ENCODE measurements at places on chromosomes 16 and 17.

GRCh38 chr17:10010752-10011151, 105.7 kb upstream of the RCVRN start:
- no peak for DNase-seq

- DNase-seq: no peak
Measured at GRCh38 chr17:41549596-41550039, 21.5 kb upstream of the KRT19 start.

- DNase-seq: no peak
Measured at GRCh38 chr16:28910086-28911031, 14.7 kb downstream of the RABEP2 start.

GRCh38 chr16:27549464-27549745, 308 bp downstream of the GTF3C1 start:
- DNase-seq: no peak

DNA sequence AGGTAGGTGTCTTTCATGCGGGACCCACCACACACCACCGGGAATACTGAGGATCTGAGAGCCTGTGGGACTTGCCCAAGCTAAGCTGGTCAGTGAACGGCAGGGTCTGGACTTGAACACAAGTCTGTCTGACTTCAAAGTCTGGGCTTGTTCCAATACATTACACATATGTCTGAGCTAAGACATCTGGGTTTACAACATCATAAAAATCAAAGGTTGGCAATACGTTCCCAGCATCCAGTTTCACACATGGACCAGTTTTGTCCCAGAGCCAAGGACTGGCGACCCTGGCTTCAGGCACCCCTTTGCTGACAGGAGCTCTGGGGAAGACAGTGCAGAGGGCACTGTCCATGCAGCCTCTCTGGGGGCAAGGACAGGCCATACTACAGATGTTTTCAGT, 27.9 kb upstream of the AXIN2 start:
- no peak for DNase-seq

DNA sequence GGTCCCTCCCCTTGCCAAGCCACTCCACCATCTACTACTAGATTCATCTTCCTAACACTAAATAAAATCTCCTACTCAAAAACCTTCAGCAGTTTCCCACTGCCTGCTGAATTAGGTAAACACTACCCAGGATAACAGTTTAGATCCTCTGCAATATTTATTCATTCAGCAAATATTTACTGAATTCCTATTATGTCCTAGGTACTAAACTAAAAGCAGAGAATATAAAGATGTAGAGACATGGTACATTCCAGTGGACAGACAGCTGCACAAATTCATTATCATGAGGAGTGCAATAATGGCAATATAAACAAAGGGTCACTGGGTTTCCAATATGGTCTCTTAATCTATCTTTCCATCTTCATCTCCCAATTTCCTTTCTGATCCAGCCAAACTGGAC, 30.7 kb upstream of the HOXB13 start:
- no peak for DNase-seq

- DNase-seq: no peak
Measured at GRCh38 chr16:21560462-21560861, 38.9 kb upstream of the METTL9 start.

DNA sequence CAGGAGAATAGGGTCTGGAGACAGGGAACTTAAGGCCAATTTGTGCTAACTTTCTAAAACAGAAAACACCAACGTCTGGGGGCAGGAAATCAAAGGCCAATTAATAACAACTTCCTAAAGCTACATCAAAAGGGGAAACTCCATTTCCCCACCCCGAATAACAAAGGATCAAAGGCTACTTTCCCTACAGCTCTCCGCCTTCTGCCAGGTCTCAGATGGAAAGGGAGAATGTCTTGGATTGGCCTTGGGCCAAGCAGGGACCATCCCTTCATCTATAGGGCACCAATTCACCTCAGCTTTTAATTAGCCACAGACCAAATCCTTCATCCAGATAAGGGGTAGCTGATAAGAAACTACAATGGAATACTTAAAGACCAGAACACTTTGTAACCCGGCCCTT, 116.9 kb upstream of the ZKSCAN2 start:
- no peak for DNase-seq

DNA sequence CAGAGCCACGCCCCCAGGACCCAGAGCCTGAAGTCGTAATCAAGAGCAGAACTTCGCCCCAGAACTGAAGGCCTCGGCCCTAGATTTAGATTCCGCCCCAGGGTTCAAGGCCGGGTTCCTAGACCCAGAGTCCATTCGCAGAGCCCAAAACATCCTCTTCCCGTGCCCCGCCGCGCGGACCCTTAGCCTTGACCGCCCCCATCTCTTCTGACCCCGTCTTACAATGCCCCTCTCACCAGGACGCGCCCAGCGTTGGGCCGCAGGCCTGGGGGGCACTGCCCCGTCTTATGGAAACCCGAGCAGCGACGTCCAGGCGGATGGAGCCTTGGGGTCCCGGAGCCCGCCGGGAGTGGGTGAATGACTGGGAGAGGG, 5.0 kb downstream of the CD19 start:
- no peak for DNase-seq

- DNase-seq: no peak
Measured at GRCh38 chr17:78444392-78444791, 65.9 kb downstream of the PGS1 start.

DNA sequence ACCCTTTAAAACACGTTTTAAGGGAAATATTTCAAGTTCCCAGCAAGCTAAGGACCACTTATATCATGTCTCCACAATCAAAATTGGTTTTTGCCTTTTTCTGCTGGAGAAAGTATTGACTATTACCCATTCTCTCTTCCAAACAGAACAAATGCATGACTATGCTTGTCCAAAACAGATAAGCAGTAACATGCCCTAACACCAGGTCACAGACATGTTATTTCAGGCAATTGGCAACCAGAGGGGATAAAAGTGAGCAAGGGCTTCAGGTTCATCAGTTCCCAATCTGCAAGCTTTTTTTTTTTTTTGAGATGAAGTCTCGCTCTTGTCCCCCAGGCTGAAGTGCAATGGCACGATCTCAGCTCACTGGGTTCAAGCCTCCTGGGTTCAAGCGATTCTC, 15.0 kb downstream of the SKA2 start:
- DNase-seq: no peak
